ENCODE measurements at places on chromosomes 4 and X.
A peak's percentile ranks its signal among the peaks of the same experiment; 100 is the strongest.

DNA sequence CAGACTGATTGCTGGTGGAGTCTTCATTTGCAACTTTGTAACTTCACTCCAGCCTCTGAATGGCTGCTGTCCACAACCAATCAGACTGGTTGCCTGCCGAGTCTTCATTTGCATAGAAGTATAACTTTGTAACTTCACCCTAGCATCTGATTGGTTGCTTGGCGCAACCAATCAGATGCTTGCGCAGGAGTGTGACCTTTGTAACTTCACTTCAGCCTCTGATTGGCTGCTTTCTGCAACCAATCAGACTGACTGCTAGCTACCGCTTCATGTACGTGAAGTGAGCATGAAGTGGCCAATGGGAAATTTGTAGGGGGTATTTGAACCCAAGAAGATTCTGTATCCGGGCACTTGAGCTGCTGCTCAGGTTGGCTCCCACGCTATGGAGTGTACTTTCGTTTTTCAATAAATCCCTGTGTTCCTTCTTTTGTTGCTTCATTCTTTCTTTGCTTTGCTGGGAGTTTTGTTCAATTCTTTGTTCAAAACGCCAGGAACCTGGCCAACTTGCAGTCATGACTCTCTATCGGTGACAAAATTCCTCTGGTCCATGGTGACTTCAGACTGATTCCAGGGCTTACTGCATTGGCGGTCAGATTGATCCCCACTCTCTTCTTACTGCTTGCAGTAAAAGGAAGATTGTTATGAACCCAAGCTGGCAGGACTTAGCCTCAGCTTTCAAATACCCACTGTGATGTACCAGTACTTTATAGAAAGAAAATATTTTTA is 46.4 kb upstream of the FGG start:
- DNase-seq: no peak

GRCh38 chrX:29535212-29536162 is 679.9 kb upstream of the MAGEB2 start:
- DNase-seq: no peak

DNA sequence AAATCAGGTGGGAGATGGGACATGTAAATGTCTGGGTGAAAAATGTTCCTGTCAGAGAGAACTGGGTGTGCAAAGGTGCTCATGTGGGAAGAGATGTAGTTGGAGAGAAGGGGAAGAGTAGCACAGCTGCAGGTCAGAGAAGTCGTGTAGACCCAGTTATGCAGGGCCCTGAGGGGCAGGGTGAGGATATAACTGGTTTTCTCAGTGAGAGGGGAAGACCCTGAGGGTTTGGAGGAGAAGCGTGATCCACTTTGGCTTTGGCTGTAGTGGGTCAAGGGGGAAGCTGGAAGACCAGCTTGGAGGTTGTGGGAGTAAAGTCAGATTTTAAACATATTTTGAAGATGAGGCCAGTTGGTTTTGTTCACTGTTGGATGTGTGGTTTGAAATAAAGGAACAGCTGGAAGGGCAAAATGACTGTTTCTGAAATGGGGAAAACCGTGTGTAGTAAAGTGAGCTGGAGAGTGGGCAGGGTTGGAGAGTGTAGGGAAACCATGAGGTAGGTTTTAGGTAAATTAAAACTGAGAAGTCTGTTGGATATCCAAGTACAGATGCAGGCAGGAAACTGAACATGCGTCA is 44.2 kb downstream of the NAP1L5 start:
- no peak for DNase-seq

DNA sequence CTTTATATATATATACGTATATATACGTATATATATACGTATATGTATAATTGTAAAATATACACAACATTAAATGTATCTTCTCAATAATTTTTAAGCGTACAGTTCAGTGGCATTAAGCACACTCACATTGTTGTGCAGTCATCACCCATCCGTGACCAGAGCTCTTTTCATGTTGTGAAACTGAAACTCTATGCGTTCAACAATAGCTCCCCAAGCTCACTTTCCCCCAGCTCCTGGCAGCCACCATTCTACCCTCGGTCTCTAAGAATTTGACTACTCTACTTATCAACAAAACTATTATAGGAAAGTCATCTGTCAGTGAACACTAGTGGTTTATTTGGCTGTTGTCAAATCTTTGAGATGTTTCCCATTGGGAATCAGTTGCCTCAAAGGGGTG is 621.8 kb upstream of the GALNT7 start:
- no peak for DNase-seq

DNA sequence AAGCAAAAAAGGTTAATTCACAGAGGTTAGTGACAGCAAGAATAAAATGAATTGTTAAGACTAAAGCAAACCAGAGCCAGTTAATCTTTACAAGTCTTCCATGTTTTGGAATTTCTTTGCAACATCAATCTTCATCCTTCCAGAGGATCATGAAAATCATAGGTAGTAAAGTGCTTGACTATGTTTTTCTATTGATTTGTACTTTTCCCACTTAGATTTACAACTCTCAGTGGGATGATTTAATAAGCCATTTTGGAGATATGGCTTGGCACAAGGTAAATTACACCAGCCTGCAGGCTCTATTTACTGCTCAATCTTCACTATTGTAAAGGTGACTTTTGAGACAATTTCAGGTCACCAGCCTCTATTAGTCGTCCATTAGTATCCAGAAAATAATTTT is 26.5 kb downstream of the MSL3 start:
- no peak for DNase-seq

GRCh38 chrX:386768-387575 is at the start of gene PPP2R3B:
PPP2R3B (minus strand) TSS chrX:386907; CDS start chrX:386691, 216 bp downstream.
- DNase-seq: peak; percentile 96

DNA sequence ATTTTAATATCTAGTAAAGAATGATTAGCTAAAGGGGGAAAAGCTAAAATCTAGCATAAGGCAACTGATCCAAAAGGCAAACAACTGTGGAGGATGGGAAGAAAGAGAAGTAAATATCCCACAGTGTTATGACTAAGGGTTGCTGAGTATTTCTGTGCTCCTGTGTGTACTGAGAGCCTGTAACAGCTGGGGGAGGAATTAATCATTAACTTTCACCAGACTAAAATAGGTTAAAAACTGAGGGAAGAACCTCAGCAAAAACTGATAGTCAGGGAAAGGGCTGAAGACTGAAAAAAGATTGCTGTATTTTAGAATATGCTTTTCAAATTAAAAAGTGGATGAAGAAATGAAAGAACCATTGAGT is 365.9 kb downstream of the CXXC4 start:
- no peak for DNase-seq

- DNase-seq: no peak
Observed at GRCh38 chrX:110796407-110796697, 735 bp upstream of the CHRDL1 start.

- no peak for DNase-seq
Observed at GRCh38 chr4:120630427-120630826, 292.1 kb downstream of the PRDM5 start.

- no peak for DNase-seq
Observed at GRCh38 chrX:93874554-93874953, 200.5 kb downstream of the FAM133A start.

- DNase-seq: no peak
Observed at GRCh38 chr4:33187035-33187434, 2466.9 kb downstream of the PCDH7 start.

DNA sequence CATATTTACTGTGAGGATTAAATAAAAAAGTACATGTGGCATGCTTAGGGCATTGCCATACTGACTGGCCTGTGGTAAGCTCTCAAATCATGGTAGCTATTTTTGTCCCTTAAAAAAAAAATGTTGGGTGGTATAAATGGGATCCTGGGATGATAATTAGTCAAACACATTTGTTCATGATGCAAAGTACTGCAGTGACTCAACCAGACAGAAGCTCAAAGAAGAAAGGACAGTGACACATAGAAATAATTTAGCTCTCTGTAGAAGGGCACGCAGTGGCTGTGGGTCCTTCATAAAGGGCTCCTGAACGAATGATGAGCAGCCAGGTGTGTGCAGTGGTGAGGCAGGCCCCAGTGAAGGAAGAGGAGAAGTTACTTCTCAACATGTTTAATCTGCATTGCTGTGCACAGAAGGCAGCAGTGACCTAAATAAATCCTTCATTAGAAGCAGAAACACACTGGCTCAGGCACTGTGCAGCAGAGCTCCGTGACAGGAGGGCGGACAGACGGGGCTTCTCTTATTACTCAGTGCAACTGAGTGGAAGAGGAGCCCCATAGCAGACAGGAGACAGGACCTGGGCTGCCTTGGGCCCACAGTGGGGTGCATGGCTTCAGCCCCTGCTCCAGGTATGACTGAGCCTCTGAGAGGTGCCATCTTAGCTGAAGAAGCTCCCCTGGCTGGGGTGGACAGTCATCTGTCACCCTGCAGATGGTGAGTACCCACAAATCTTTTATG is 20.3 kb downstream of the HS3ST1 start:
- no peak for DNase-seq

DNA sequence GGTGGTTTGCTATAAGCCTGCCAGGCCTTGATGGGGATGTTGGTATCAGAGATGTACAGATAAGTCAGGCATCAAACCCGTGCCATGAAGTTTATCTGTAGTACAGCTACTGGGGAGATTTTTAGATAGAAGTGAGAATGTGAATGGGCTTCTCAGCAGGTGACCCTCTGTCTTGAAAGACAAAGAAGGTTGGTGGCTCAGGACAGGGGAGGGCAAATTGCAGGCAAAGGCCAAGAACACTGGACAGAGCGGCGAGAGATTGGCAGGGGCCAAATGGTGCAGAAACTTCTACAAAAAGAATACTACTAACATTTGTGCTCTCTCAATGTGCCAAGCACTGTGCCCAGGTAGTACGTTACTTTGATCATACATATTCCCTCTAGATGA is 1.9 kb upstream of the PIM2 start:
- no peak for DNase-seq

DNA sequence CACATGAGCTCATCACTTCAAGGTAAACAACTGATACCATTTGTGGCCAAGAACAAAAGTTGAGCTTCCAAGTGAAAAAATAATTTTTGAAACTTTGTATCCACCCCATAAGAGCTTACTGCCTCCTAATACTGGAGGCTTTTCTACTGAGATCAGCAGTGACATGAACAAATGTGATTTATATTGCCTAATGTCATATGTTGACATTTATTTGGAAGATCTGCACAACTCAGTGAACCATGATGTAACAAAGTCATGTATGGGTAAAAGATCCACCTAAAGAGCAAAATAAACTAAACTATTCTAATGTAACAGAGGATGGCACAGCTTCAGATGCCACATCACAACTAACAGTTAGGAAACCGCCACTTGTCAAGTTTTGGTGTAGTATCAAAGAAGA is 65.8 kb downstream of the AFAP1 start:
- DNase-seq: no peak
